ENCODE measurements at places on chromosomes 5 and 9.
A peak's percentile ranks its signal among the peaks of the same experiment; 100 is the strongest.

GRCh38 chr5:129141078-129141477 lies 46.5 kb downstream of the ISOC1 start:
- no peak for DNase-seq

DNA sequence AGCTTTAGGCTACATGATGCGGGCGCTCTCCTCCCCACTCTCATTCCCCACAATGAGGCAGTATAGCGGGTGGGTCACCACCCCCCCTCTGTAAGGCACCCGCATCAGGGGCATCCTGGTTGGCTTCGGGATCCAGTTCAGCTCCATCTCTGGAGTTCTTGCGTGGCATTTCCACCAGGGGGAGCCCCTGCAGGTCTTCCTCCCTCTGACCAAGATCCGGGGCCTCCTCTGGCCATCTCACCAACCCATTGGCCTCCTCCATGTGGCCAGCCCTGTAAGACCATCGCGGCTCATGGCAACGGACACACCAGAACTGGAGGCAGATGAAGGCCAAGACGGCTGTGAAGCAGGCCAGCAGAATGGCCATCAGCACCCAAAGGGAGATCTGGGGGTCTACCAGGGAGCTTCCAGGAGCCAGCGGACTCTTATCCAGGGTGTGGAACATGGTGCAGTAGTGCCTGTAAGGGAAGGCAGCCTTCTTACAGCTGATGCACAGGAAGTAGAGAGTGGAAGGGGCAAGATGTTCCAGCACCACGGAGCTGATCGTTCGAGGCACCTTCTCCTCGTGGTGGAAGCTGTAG lies 77.0 kb downstream of the CYFIP2 start:
- peak; percentile 59 for DNase-seq

DNA sequence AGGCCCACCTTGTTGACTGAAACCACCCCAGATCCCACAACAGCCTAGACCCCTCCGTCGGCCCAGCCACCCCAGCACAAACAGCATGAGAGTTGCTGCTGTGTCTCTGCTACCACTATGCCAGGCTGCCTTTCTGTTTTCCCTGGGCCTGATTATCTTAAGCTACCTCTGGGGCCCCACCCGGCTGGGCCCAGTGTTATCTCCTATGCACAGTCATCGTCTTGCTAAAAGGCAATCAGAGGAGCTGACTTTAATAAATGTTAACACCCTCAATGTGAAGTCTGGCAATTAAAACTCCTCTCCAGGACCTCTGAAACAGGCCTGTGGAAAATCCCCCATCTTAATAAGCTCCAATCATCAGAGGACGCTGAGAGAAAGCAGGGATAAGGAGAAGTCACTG lies 144.9 kb downstream of the FAM114A2 start:
- DNase-seq, result peak; percentile 71

DNA sequence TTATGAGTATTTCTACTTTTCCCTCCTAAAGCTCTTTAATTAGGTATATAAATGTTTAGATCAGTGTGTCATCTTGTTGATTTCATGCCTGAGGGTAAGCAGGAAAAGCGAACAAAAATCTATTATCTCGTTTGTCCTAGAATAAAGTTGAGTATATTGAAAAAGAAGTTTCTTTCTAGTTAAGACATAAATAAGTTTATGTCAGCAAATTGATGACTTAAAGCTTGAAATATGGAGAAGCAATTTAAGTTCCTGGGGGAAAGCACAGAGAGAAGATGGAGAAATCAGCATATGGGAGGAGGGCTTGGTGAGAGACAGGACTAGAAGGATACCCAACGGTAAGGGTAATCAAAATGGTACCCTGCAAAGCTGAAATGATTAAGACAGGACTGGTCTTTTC lies 813.4 kb downstream of the MTRR start:
- no peak for DNase-seq

DNA sequence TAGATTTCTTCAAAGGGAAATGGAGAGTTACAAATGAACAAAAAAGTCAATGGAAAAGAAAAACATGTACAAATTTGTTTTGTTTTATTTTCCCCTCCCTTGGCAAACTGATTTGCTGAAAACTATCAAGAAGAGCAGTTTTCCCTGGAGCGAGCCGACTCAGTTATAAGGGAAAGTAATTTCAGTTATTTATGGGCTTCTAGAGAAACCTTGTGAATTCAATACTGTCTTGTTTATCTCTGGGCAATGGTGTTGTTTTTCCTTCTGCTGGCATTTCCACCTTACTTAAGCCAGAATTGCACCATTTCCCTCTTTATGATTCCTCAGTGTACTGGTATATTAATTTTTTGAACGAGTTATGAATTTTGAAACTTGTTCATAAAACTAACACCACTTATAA lies 1163.6 kb downstream of the CDH12 start:
- DNase-seq, result no peak

DNA sequence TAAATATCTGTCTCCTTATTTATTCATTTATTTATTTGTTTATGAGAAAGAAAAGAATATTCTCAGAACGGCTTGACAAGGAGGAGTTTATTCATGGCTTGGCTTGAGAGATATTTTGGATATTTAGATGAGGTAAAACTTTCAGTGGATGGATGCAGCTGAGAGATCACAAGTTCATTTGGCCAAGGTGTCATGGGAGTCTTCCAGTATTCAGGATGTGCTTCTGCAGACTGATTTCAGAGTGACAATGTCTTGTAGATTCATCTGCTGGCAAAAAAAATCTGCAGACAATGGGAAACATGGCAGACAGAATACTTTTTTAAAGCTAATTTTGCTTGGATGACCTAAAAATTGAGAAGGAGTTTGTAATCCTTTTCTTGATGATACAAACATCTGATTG lies 38.5 kb downstream of the XRCC4 start:
- DNase-seq, result no peak

GRCh38 chr5:67516948-67517565 lies 320.5 kb upstream of the CD180 start:
- DNase-seq, result no peak

GRCh38 chr5:150764530-150764929 lies 5.7 kb upstream of the DCTN4 start:
- peak; percentile 85 for DNase-seq

DNA sequence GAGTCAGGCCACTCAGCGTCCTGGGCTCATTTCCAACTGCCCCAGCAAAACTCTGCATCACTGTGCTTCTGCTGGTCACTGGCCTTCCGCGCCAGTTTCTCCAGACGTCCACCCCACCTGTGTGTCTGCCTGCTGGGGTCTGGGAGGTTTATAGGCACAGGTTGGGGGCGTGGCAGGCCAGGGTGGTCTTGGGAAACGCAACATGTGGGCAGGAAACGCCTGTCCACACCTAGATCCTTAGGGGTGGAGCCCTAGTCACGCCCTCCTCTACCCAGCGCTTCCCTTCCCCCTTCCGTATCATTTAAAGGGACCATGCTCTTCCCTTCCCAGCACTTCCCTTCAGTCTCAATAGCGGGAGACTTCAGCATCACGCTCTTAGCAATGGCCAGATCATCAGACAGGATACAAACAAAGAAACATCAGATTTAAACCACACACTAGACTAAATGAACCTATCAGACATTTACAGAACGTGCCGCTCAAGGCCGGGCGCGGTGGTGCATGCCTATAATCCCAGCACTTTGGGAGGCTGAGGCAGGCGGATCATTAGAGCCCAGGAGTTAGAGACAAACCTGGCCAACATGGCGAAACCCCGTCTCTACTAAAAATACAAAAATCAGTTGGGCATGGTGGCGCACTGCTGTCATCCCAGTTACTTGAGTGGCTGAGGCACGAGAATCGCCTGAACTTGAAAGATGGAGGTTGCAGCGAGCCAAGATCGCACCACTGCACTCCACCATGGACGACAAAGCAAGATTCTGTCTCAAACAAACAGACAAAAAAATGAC lies 11.8 kb upstream of the BTNL9 start:
- no peak for DNase-seq

DNA sequence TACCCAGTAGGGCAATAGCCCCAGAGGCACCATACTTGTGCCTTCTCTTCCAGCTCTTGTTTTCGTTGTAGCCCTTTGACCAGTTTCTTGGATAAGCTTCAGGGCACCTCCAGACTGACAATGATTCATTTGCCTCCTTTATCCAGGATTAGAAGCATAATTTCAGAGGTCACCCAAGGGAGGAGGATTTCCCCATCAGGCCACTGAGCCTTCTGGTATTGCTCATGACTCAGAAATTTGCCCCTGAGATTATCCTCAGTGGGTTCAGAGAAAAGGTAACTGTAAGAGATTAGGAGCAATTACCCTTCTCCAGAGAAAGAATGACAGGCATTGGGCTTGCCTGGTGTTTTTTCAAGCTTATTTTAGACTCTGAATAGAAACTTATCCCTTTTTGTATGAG lies 147.9 kb downstream of the MSX2 start:
- no peak for DNase-seq

- DNase-seq, result no peak
These were observed 160.6 kb downstream of the CCDC192 start for GRCh38 chr5:127863610-127864395.

DNA sequence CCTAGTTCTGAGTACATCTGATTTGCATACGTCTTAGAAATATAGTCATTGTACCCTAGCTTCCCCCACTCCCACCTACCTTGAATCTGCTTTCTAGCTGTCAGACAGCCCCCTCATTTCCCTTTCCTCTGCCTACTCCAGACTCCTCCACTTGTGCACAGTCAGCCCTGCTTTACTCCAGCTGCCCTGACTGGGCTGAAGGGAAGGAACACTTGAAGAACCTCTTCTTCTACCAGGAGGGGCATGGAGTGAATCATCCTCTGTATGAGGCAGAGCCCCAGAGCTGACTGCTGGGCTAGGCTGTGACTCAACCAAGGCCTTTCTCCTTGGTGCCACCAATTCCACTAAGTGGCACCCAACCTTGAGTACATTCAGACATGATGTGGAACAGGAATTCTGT lies 18.1 kb upstream of the ZFR start:
- DNase-seq, result no peak

GRCh38 chr5:172926008-172926523 lies 33.2 kb upstream of the RPL26L1 start:
- no peak for DNase-seq

DNA sequence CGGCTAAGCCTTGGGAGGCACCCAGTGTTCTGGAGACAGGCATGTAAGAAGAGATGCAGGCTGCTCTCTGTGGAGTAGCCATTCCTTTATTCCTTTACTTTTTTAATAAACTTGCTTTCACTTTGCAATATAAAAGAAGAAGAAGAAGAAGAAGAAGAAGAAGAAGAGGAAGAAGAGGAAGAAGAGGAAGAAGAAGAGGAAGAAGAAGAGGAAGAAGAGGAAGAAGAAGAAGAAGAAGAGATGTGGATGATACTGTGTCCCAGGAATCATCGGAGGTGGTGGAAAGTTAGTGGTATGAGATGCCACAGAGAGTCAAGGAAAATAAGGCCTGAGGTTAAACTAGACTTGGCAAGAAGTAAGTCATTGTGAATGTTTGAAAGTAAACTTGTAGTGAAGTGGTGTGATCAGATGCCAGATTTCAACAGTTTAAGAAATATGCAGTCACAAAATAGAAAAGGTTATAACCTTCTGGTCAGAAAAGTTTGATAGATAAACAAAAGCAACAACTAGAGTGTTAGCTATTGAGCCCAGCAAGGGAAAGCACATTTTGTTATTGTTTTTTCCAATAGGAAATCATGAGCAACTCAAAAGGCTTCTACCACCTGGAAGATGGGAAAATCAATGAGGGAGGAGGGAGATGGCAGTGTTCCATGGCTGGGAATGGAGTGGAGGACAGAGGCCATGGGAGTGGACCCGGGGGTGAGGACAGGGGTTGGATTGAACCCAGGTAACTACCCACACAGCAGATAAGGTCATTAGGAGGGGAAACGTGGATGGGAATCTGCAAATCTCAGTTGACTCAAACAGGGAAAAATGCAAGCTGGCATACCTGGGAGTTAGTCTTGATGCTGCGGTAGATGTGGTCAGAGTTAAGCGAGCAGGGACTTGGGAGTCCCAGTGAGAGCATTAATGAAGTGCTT lies 16.8 kb downstream of the AOPEP start:
- no peak for DNase-seq

GRCh38 chr9:98549401-98549800 lies 159.3 kb downstream of the GABBR2 start:
- no peak for DNase-seq

GRCh38 chr5:107235167-107235566 lies 435.6 kb downstream of the EFNA5 start:
- no peak for DNase-seq

- no peak for DNase-seq
These were observed 76.9 kb downstream of the ST8SIA4 start for GRCh38 chr5:100826133-100826532.

GRCh38 chr9:112574008-112574407 lies 87.4 kb downstream of the KIAA1958 start:
- DNase-seq, result no peak

DNA sequence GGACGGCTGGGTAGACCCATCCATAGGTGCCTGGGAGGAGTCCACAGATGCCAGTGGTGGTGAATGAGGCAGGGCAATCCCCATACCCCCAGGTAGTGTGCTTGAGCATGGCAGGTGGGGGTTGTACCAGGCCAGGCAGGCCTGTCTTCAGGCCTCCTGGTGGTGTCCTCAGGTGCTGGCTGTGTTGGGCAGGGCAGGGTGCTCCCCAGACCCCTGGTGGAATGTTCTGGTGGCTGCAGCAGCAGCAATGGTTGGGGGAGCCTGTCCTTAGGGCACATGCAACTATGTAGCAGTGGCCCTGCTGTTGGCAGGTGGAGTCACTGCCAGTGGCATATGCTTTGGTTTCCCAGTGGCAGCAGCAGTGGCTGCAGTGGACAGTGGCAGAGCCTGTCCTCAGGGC lies 10.0 kb downstream of the ALG2 start:
- DNase-seq, result no peak

DNA sequence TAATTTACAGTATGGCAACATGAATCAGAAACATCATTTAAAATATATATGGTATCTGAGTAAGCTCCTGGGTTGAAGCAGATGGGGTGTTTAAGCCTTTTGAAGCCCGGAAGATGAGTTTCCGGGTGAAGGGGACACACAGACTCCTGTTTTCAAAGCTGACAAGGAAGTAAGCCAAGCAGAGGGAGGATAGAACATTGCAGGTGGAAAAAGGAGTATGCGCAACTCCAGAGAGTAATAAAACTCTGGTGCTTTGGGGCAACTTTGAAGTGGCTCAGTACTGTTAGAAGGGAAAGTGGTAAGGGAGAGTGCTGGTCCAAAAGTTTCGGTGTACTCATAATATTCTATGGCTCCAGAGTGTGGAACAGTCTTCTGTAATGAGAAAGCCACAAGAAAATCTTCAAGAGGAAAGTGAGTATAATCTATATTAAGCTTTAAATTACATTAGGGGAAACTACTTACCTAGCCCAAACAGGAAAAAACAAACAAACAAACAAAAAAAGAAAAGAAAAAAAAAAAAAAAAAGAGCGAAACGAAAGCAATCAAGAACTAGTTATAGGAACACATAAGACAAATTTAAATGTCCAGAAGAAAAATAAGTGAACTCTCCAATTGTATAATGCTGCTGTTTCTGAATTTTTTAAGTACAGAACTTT lies 2.3 kb upstream of the ST8SIA4 start:
- no peak for DNase-seq

DNA sequence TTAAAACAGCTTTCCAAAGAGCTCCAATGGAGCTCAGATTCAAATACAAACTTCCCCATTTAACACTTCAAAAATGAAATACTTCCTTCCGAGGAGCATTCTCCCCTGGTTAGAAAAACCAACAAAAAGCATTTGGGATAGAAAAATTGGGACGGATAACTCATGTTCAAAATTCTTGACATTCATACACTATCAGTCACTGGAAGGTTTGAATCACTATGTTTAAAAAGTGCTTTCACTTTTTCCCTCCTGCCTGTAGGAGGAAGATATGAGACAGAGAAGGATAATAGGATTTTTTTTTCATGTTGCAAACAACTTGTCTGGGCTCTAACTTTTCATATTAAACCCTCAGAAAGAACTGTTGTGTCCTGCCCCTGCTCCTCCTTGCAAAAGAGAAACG lies 412.0 kb downstream of the ACTL7B start:
- no peak for DNase-seq

GRCh38 chr5:64165500-64166200 lies at the start of gene RNF180:
RNF180 (plus strand) TSS chr5:64165843; CDS start chr5:64200808, 34,965 bp downstream.
- no peak for DNase-seq

All from OCI-M1 (cell line).